ENCODE measurements at places on chromosomes 13 and 19.

- no peak for DNase-seq
Observed at GRCh38 chr13:44710576-44710975, 134.4 kb upstream of the TSC22D1 start.

DNA sequence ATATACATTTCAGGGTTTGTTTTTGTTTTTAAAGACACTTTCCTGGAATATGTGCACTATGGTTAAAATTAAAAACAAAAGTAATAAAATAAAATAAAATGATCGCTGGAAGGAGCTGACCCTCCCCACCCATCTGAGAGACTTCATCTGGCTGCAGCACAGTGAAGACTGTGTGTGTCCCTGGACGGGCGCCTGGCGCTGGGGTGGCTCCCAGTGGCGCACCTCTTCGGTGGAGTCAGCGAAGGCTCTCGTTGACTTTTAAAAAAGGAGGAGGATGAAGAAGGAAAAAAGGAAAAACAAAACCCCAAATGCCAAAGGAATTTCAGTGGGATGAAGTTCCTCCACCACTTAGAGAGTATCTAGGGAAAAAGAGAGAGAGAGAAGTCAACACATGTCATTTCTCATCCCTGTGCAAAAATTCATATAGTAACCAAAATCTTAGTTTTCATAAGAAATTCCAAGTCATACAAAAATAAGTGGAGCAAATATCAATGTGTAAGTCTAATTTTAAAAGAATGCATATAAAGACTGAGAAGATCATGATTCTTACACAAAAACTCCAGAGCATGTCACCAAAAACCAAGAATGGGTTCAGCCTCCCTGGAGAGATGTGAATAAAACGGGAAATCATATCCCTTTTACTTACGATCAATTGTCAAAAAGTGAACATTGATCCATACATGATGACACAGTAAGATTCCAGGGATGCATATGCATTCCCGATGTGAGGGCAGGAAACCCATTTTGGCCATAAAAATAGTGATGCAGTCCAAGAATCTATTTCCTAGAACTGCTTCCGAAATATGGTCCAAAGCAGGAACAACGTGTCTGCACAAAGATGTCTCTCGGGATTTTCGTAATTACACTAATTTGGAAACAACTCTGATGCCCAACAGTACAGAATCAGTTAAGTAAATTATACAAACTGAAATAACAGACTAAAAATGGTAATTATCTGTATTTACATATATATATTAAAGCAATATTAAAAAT is 123.8 kb downstream of the STK24 start:
- no peak for DNase-seq

DNA sequence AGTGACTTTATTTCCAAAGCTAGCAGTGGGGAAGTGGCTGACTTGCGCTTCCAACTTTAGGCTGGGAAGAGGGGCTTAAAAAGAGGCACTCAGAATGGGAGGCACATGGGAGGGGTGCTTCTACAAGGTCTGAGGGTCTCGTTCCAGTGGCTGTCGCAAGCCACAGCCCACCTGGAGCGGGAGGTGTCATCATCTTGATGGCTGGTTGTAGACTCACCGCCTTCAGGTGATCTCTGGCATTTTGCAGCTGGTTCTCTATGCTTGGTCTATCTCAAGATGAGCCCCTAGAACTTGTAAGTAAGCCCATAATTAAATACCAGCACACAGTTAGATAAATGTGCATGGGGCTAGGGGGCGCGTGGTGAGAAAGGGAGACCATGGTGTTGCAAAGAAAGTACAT is 9.2 kb downstream of the TEX29 start:
- no peak for DNase-seq

GRCh38 chr13:28609926-28610325 is 49.0 kb upstream of the POMP start:
- DNase-seq = no peak

Data from activated naive CD4-positive, alpha-beta T cell treated with Interleukin-2 at 50 U/mL for 16 hours (primary cell).